Esophagus squamous epithelium (tissue), 5 donors: ENCODE measurements at places on chromosomes 1 and 21.

DNA sequence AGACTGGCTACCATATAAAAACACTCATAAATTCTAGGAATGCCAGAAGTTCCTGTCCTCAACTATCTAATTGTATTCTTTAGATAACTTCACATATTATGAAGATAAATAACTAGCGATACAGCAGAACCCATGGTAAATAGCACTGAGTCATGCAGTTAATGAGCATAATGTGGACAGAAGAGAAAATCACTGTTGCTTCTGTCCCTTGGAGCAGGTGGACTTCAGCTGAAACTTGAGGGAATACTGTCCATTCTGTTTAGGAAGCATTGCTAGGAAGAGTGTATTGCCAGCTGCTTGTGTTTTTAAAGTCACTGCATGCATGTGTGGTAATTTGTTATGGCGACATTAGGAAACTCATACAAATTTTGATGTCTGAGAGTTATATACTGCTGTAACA is 854.4 kb downstream of the LTN1 start:
- no peak for DNase-seq

DNA sequence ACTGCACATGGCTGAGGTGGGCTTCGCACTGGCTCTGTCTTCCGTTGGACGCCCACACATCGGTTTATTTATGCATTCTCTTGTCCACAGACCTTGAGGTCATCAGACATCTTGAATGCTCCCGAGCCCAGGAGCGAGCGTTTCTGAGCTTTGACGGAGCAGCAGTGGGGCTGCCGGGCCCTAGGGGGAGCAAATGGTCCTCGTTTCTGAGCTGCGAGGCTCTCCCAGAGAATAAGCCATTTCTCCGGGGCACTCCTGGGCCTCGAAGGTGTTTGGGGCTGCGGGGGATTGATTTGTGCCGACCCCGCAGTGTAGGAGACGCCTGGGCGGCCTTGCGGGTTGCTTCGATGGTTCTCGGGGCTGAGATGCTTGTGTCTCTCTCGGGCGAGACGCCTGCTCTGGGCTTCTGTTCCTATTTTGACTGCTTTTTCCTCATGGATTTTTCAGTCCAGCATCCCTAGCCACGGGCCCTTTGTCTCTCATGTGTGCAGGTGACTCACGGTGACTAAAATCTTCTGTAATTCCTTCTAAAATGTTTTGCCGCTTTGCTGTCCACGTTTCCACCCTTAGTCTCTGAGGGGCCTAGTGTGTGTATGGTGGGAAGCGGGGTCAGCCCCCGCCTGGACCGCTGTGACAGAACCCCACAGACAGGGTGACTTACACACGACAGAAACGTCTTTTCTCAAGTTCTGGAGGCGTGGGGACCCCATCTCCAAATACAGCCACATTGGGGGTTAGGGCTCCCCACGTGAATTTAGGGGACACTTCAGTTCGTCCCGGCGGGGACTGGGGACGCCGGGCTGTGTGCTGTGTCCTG is 62.1 kb downstream of the FAAP20 start:
- DNase-seq, result no peak

DNA sequence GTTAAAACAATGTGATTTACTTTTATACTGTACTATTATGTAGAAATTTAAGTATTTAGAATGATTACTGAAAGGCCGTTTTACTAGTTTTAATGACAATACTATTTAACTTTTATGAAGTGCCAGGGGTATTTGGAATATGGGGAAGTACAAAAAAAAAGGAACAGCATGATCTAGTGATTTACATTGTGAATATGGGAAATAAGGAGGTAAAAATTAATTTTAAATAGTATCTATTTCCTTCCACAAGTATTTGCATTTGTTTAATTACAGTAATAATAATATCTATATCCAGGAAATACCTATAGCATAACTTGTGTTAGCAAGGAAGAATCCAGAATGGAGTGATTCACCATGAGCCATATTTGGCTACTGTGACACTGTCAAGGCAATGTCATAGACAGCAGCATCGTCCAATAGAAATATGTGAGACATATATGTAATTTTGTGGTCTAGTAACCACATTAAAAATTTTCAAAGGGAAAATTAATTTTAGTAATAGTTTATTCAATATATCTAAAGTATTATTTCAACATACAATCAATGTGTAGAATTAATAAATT is 22.0 kb downstream of the CNST start:
- no peak for DNase-seq

DNA sequence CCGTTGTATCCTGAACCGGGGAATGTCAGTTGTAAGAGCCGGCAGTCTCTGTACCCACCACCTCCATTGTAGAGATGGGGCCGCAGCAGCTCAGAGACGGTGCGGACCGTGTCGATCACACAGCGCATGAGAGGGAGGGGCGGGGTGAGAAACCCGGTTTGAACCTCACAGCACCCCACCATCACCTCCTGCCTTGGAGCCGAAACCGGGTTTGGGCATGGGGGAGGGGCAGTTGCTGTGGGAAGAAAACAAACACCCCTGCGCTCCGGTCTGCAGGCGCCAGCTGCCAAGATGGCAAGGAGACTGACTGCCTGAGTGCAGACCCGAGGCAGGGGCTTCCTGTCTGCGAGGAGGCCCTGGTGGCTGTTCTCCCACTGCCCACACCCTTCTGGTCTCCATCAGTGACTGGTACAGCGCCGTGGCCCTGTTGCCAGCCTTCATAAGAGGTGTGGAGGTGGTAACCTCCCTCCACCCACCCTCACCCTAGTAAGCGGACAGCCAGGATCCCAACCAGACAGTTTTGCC is 69.2 kb upstream of the SSBP3 start:
- DNase-seq, result no peak

- no peak for DNase-seq
These were observed 76.0 kb downstream of the TENT5C start for GRCh38 chr1:117681901-117682250.

DNA sequence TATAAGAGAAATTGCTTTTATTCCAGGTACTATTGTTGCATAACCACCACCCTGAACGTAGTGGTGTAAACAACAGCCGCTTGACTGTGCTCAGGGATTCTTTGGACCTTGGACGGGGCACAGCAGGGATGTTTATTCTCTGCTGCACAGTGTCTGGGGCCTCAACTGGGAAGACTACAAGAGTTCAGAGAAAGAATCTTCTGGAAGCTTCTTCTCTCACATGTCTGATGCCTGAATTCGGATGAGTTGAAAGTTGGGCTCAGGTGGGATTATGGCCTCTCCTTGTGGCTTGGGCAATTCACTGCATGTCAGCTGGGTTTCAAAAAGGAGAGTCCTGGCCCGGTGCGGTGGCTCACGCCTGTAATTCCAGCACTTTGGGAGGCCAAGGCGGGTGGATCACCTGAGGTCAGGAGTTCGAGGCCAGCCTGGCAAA is 19.0 kb upstream of the SSBP3 start:
- DNase-seq, result no peak

DNA sequence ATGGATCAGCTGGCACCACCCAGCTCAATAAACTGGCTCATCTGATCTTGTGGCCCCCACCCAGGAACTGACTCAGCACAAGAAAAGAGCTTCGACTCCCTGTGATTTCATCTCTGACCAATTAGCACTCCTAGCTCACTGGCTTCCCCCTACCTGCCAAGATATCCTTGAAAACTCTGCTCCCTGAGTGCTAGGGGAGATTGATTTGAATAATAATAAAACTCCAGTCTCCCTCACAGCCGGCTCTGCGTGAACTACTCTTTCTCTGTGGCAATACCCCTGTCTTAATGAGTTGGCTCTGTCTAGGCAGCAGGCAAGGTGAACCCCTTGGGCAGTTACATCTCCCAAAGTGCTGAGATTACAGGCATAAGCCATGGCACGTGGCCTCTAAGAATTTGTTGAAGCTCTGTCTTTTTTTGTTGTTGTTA is 11.8 kb upstream of the RHBDL2 start:
- no peak for DNase-seq

- DNase-seq, result no peak
These were observed 437.8 kb downstream of the LTN1 start for GRCh38 chr21:28554660-28555475.

- no peak for DNase-seq
These were observed at the start of gene FCRLB for GRCh38 chr1:161720956-161721737. Gene FCRLB (plus strand): TSS chr1:161721544. CDS start chr1:161722673, 1,129 bp downstream.

DNA sequence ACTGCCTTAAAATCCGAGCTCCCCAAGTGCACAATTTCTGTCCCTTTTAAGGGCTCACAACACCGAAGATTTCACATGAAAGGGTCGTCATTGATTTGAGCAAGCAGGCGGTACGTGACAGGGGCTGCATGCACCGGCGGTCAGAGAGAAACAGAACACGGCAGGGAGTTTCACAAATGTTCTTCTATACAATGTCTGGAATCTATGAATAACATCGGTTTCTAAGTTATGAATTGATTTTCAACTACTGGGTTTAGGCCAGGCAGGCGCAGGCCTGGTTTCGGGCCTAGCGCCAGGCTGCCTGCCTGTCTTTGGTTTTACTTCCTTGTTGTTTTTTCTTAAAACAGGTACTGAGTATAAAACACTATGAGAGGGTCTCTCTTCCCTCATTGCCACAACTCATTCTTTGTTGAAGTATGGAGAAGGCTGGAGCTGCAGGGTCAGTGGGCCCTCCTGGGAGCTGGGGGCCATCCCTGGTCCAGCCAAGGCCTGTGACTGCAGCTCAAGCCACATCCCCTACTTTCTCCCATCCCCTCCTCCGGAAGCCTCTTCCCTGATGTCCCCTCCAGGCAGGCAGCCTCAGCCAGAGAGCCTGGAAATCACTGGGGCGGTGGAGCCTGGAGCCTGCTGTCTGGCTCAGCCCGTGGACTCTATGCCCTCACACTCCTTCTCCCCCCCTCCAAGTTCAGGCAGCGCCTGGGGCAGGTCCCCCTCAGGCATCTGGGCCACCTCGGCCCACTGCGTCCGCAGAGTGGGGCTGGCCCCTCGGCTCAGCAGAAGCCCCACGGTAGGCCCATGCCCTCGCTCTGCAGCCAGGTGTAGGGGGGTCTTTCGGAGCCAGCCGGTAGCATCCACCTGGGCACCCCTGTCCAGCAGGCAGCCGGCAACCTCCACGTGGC is 2.4 kb downstream of the ANKRD65 start:
- no peak for DNase-seq

GRCh38 chr1:86104606-86105532 is 51.7 kb downstream of the COL24A1 start:
- DNase-seq, result no peak
